Effector memory CD8-positive, alpha-beta T cell (primary cell): ENCODE measurements at places on chromosomes 1 and 21.

GRCh38 chr1:41532206-41532975 lies 47.9 kb upstream of the EDN2 start:
- no peak for DNase-seq

GRCh38 chr1:151807131-151807530 lies 1.9 kb upstream of the LINGO4 start:
- no peak for DNase-seq

DNA sequence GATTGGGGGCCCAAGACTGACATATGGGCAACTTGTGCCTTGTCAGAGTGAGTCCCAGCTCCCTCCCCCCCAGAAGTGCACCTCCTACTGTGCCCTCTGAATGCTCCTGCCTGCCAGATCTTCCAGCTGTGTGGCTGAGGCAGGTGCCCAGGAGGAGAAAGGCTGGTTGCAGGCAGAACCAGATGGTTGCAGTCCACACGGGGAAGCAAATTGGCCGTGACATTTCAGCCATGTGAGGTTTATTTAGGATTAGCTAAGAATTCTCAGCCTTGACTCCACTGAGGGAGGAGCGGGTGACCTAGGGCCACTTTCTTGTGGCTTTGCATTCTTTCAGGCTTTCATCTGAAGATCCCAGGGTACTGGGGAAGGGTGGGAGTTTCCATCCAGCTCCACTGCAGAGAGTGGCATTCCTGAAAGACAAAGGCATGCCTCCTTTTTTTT lies 33.8 kb downstream of the PEX14 start:
- no peak for DNase-seq

DNA sequence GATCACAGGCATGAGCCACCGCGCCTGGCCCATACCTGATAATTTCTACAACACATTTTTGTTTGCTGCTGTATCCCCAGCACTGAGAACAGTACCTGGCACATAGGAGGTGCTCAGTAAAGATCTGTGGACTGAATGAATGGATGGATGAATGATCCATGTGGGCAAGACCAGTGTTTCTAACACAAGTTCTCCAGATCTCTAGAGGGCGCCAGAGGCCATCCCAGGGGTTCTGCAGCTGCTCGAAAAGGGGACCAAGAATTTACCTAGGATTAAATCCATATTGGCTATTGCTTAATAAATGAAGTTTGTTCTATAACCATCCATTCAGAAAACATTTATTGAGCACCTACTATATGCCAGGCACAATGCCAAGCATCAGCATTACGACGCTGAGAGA lies 167.7 kb downstream of the ACTL8 start:
- no peak for DNase-seq

DNA sequence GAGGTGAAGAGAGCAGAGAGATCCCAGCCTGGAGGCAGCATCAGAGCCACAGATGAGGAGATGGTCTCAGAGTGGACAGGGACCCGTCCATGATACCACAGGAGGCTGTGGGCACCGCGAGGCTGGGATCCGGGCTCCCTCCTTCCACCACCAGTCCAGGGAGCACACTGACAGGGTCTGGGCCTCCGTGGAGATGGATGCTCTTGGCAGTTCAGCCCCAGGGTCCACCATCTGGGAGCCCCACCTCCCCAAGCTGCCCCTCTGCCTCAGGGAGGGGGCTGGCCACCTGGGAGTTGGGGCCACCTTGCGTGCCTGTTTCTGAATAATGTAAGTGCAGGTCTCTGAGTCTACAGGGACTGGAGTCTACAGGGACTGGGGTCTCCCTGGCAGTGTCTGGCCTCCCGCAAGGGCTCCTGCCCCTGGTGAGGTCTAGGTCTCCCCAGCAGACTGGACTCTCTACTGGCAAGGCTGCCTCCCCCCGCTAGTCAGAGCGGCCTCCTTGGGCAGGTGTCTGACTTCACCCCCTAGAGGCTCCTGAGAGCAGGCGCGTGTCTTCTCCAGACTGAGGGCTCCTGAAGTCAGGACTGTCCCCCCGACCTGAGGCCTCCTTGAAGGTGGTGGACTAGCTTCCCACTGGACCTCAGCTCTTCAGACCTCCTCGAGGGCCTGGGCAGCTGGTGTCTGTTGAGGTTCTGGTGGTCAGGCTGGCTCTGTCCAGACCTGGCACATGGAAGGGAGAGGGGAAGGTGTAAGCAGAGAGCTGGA lies 218.5 kb downstream of the PTPRU start:
- DNase-seq = no peak
